ENCODE measurements at places on chromosomes 3 and 15.

- DNase-seq, result no peak
Measured at GRCh38 chr3:174863488-174863887, 4.4 kb downstream of the NAALADL2 start.

DNA sequence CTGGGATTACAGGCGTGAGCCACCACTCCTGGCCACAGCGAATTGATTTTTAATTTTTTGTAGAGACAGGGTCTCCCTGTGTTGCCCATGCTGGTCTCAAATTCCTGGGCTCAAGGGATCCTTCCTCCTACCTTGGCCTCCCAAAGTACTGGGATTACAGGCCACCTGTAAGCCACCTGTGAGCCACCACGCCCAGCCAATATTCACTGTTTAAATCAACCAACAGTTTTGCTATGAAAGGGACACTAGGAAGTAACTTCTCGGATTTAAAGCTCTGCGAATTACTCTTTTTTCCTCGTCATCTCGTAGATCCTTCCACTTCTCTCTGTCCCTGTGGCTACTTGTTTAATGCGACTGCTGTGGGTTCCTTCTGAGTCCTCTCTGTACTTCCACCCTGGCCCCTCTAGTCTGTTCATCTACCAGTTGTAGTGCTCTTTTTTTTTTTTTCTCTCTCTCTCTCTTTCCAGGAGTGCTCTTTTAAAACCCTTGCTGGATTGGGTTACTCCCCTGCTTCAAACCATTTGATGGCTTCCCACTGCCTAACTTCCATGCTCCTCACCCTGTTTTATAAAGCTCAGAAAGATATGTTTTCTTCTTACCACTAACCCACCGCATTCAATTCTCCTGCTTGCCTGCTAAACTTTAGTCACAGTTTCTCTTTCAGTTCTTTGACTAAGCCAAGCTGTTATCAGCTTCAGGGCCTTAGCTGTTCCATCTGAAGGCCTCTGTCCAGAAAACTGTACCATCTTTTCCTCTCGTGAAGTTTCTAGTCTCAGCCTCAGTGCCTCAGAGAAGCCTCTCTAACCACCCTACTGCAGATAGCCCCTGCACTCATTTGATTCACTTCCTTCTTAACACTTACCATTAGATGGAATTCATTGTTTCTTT is 12.4 kb downstream of the RTF1 start:
- no peak for DNase-seq

- DNase-seq, result peak; percentile 54
Measured at GRCh38 chr3:179244878-179245277, 6.0 kb downstream of the KCNMB3 start.

GRCh38 chr3:190340071-190340470 is 17.8 kb upstream of the CLDN1 start:
- DNase-seq, result peak; percentile 27

DNA sequence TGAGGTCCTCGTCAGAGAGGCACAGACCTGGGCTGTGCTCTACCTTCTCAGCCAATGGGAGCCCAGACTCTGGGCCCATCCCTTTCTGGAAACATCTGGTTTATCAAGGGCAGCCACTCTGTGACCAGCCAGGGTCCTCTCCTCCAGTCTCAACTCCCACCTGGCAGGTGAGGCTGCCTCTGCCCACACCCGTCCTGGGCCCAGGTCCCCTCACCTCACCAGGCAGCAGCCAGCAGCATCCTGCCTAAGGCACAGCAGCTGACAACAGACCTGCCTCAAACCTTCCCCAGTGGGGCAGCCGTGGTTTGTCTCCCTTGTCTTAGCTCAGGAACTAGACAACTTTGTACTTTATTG is 8.7 kb upstream of the VIPR1 start:
- no peak for DNase-seq

DNA sequence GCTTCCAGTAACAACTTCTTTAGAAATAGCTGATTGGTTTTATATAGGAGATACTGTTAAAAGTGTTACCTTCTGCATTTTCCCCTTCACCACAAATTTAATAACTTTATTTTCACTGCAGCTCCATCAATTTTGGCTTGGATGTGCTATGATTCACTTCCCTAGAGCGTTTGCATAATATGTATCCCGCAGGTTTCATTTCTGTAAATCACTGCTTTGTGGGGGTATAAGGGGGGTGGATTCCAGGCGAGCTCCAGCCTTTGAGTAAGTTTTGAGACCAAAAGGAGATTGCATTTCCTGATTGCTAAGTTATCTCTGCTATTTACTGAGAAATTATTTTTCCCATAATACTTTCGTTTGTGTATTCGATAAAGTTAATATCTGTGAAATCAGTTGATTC is 232.6 kb downstream of the TBL1XR1 start:
- DNase-seq, result no peak

DNA sequence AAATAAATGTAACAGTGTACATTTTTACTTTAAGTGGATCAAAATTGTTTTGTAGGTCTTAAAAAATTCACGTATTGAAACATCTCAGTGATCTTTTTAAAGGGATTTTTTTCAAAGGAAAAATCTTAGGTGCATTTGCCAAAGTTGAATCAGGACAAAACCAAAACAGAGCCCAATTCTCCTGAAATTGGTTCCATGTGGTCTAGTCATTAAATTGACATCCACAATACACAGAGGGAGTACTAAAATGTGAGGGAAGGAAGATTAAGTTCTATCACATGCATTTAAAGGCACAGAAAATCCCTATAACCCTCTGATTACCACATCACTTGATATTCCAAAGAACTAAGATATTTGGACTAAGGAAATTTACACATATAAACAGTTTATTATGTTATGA is 39.3 kb upstream of the HDC start:
- no peak for DNase-seq

DNA sequence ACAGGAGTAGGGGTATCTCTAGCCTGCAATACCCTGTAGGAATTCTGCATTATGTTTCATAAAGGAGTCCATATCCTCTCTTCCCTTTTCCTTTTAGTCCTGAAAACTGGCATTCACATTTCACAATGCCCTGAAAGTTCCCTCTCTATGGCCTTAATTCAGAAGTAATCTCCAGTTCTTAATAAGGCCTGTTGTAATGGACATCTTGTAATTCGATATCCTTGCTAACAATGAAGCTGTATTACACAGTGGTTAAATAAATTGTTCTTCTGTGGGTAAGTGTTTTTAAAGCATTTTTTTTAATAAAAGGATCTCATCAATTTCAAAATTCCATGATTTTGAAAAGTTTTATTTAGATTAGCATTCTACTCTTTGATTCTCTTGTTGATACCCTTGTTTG is 34.3 kb upstream of the NEO1 start:
- DNase-seq, result no peak

GRCh38 chr15:51837792-51838251 is 8.4 kb downstream of the TMOD3 start:
- DNase-seq, result no peak

DNA sequence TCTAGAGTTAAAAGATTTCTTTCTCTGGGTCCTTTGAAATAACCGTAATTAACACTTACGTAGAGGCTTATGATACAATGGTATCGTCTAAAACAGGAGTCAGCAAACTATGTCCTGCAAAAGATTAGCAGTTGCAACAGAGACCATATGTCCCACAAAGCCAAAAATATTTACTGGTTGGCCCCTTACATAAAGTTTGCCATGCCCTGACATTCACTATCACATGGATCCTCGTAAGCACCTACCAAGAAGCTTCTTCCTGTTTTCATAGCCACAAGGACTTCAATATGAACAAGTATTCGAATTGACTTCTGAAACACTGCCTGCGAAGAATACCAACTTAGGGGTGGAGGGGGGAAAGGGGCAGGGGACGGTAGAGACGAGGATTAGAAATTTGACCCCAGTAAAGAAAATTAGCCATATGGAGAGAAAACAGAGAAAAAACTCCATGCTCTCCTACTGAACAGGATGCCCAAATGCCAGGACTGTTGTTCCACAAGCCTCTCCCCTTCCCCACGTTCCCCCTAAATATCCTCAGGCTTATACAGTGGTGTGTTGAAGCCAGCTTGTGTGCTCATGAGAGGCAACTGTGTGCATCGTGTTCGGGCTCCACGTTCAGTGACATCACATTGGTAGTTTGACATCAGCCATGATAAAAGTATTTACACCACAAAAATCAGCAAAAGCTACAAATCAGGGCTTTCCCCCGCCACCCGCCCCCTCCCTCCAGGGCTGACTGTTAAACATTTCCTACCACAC is 144.1 kb upstream of the HES1 start:
- no peak for DNase-seq

DNA sequence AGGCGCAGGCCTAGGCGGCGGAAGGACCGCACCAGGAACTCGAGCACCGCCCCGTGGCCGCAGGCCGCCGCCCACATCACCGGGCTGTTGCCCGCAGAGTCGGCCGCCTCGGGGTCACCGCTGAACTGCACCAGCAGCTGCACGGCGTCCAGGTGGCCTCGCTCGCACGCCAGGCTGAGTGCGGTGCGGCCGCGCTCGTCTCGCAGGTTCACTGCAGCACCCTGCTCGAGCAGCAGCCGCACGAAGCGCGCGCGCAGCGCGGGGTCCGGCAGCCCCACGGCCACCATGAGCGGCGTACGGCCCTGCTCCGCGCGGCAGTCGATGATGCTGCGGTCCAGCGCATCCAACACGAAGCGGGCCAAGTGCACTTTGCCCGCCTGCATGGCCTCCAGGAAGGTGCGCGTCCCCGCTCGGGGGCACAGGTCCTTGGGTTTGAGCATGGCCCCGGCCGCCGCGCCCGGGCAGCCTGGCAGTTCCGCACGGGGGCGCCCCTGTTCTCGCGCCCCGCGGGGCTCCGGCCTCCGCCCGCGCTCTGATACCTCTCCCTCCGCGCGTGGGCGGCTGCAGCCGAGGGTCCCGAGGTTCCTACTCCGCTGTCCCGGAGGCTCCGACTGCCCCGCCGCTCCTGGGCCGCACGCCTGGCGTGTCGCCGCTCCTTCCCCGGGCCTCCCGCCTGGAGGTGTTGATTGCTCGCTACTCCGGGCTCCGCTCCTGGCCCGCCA is 556 bp downstream of the ANKRD63 start:
- DNase-seq, result no peak

- DNase-seq, result peak; percentile 67
Measured at GRCh38 chr3:102174312-102174712, 260.5 kb upstream of the ZPLD1 start.

DNA sequence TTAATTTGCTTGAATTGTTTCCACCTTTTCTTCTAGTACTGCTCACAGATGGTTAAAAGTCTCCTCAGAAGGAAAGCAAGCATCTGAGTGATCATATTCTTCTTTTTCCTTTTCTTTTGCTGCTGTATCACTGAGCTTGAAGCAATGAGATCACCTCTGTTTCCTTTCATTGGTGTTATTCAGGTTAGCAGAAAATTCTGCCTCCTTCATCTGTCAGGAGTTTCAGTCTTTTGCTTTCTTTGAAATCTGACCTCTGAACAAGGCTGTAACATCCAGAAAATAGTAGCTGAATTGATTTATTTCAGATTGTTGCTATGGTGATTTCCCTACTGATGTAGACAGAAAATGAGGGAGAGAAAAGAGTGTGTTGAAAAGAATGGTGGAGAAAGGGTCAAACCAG is 343.0 kb downstream of the MFSD1 start:
- DNase-seq, result no peak

GRCh38 chr3:13005301-13005700 is 67.9 kb downstream of the IQSEC1 start:
- no peak for DNase-seq

DNA sequence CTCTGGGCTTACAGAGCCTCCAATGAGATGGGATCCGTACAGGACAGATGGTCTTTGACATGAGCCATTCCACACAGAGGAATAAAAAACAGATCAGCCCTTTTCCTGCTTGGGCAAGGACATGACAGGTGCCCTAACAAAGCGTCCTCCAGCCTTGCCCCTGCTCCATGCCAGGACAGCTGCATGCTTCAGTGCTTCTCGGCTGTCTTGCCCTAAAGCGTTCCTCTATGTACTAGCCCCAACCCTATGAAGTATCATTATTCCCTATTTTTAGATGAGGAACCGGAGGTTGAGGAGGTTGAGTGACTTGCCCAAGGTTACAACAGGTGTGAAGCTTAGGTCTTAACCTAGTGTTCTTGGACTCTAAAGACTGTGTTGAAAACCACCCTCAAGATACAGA is 10.5 kb downstream of the POMGNT2 start:
- DNase-seq, result no peak

- no peak for DNase-seq
Measured at GRCh38 chr3:155356594-155357370, 63.3 kb upstream of the STRIT1 start.

- DNase-seq, result no peak
Measured at GRCh38 chr15:66573348-66573718, 7.5 kb upstream of the LCTL start.

GRCh38 chr3:56477646-56478045 is 9.4 kb upstream of the ERC2 start:
- DNase-seq, result no peak

DNA sequence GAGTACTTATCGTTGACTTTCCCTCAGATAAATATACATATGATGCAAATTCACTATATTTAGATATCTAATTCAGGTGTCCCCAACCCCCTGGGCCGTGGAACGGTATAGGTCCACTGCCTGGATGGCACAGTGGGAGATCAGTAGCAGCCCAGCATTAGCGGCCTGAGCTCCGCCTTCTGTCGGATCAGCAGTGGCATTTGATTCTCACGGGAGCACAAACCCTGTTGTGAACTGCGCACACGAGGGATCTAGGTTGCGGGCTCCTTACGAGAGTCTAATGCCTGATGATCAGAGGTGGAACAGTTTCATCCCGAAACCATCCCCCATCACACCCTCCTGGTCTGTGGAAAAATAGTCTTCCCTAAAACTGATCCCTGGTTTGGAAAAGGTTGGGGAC is 6.9 kb downstream of the KNL1 start:
- DNase-seq, result no peak

- peak; percentile 88 for DNase-seq
Measured at GRCh38 chr3:64150623-64151207, 74.6 kb downstream of the PRICKLE2 start.

DNA sequence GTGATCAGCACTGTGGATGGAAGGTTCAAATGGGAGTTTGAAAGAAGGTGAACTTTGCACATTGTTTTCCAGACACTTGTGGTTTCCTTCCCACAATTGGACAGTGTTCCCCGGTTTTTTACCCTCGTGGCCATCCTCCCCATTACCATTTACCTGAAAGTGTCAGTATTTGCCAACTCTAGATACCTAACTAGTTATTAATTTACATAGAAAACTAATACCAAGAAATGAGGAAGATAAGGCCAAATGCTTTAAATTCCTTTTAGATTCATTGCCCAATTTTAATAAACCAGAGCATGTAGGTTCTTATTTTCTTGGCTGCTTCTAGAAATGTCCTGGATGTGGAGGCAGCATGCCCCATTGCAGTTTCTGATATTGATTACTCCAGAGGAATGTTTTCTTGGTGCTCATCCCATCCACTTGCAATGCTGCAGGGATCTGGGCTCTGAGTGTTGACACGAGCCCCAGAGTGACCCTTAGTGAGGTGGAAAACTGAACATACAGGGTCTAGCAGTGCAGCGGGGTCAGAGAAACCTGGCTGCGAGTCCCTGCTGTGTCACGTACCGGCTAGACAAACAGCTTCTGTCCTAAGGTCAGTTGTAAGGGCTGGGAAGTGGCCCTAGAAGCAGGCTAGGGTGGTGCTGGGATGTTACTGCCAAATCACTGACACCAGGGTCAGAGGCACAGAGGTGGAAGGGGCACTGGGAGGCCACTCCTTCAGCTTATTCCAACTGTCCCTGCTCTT is 23.5 kb downstream of the LSM3 start:
- peak; percentile 31 for DNase-seq
